ENCODE measurements at places on chromosomes 16 and 17. TPM values are rescaled to one million over a fixed set of nuclear protein-coding genes. Genes with fewer than 3 reads are reported as not detected.

Gene DNAAF1
- under 0.01 TPM for total RNA-seq

Gene WDR59
- 10.0 TPM for total RNA-seq

Gene OSBPL7
- 4.8 TPM for total RNA-seq

Gene ASB16
- total RNA-seq = not detected

Gene HASPIN
- total RNA-seq = 1.6 TPM

Gene ALOX12B
- total RNA-seq = not detected

Gene EPX
- not detected for total RNA-seq

Gene TBC1D28
- not detected for total RNA-seq

Gene CNGB1
- total RNA-seq = not detected

Gene TP53TG3B
- not detected for total RNA-seq

Gene KRTAP4-8
- total RNA-seq = not detected

Gene TBC1D3C
- not detected for total RNA-seq

Gene HS3ST3A1
- total RNA-seq = under 0.01 TPM

Gene NTN1
- 0.65 TPM for total RNA-seq

Gene CDK5R1
- 1.3 TPM for total RNA-seq

Gene RGS9
- total RNA-seq = 0.65 TPM

Gene TXNL4B
- 7.5 TPM for total RNA-seq

Gene CISD3
- total RNA-seq = 3.5 TPM

Gene TBC1D3G
- not detected for total RNA-seq

Gene SULT1A1
- 3.9 TPM for total RNA-seq

Gene HOXB9
- not detected for total RNA-seq

Gene CASKIN2
- 7.0 TPM for total RNA-seq

Gene MT1M
- 0.99 TPM for total RNA-seq

Gene ZNF771
- total RNA-seq = 8.3 TPM

Gene TBC1D3
- total RNA-seq = 1.8 TPM

Gene ZNF286A
- total RNA-seq = 31.3 TPM
